Smooth muscle cell of the pulmonary artery (primary cell): ENCODE measurements at places on chromosomes 11 and 22. TPM values are rescaled to one million over a fixed set of nuclear protein-coding genes. Genes with fewer than 3 reads are reported as not detected.

TEX12 gene
- total RNA-seq, result 0.20 TPM in 1 of 2 replicates, not detected in the other

SCN4B gene
- 0.07 TPM in 1 of 2 replicates, not detected in the other for total RNA-seq

SMCO4 gene
- 4.4 and 9.1 TPM in 2 replicates for total RNA-seq

ABTB2 gene
- 3.3 and 9.9 TPM in 2 replicates for total RNA-seq

DUSP18 gene
- 10.0 and 10.4 TPM in 2 replicates for total RNA-seq

GRIA4 gene
- 0.33 TPM in 1 of 2 replicates, not detected in the other for total RNA-seq

FBLN1 gene
- total RNA-seq, result 150 and 215 TPM in 2 replicates

TMEM191B gene
- 0.10 and 0.91 TPM in 2 replicates for total RNA-seq

NDUFC2 gene
- total RNA-seq, result 68.4 and 75.1 TPM in 2 replicates

APOBEC3H gene
- total RNA-seq, result 0.98 TPM in 1 of 2 replicates, not detected in the other

CSF2RB gene
- total RNA-seq, result 0.46 and 0.52 TPM in 2 replicates

LZTR1 gene
- 75.3 and 97.5 TPM in 2 replicates for total RNA-seq

CD3E gene
- not detected in 2 replicates for total RNA-seq

CCDC73 gene
- total RNA-seq, result not detected in 2 replicates

RNF215 gene
- 30.5 and 42.6 TPM in 2 replicates for total RNA-seq

ANO1 gene
- total RNA-seq, result 3.8 and 11.7 TPM in 2 replicates

MPPED2 gene
- total RNA-seq, result 0.20 TPM in 2 replicates

RIBC2 gene
- 0.20 and 0.46 TPM in 2 replicates for total RNA-seq

ZPR1 gene
- total RNA-seq, result 29.1 and 48.1 TPM in 2 replicates

SLC29A2 gene
- 0.36 and 0.78 TPM in 2 replicates for total RNA-seq

UPK3A gene
- not detected in 2 replicates for total RNA-seq

MACROD1 gene
- 12.6 and 19.2 TPM in 2 replicates for total RNA-seq

LRP4 gene
- 6.9 and 8.1 TPM in 2 replicates for total RNA-seq

TRIM22 gene
- 111 and 122 TPM in 2 replicates for total RNA-seq

GGTLC2 gene
- not detected in 2 replicates for total RNA-seq

ZBTB16 gene
- under 0.01 TPM in 1 of 2 replicates, not detected in the other for total RNA-seq

PRODH gene
- under 0.01 and 0.03 TPM in 2 replicates for total RNA-seq

MUC5AC gene
- not detected in 2 replicates for total RNA-seq

OR8H3 gene
- total RNA-seq, result not detected in 2 replicates

TRPM5 gene
- not detected in 2 replicates for total RNA-seq
